ENCODE measurements at places on chromosomes 13 and 19.

DNA sequence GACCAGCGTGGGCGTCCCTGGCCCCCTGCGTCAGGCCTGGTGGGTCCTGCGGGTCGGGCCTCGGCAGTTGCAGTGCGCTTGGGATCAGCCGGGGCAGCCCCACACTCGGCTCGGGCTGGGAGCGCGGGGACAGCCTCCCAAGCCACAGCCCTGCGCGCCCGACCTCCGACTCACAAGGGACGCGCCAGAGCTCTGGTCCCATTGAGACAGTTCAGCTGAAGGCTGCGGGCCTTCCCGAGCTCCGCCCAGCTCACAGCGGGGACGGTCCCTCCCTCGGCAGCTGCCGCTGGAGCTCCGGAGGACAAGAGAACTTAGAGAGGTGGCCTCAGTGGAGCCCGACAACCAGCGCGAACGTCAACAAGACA is 45.7 kb upstream of the ZNF730 start:
- DNase-seq = no peak

DNA sequence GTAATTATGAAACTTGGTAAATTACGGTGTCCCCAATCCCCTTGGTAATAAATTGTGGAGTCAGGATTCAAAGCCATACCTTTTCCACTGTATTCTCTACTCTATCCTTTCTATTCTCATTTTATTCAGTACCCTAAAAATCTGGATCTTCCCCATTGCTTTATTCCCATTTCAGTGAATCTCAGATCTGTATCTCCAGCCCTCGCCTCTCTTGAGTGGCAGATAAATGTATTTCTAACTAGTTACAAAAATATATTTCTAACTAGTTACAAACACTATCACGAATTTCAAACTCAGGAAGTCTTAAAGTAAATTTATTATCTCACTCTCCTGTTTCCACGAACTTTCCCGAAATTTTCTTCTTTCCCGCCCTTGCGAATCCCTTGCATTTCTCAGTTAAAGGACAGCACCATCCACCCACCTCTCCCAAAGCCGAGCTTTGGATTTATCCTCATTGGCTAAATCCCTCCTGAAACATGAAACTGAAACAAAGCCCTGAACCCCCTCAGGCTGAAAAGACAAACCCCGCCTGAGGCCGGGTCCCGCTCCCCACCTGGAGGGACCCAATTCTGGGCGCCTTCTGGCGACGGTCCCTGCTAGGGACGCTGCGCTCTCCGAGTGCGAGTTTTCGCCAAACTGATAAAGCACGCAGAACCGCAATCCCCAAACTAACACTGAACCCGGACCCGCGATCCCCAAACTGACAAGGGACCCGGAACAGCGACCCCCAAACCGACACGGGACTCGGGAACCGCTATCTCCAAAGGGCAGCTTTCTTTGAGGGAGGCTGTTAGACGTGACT is 164.3 kb upstream of the PABPC3 start:
- DNase-seq = no peak

GRCh38 chr19:51034704-51035103 is at the start of gene KLK12:
TSS of gene KLK12 (minus strand) at chr19:51035002. CDS start at chr19:51034621, 381 bp downstream.
- no peak for DNase-seq

DNA sequence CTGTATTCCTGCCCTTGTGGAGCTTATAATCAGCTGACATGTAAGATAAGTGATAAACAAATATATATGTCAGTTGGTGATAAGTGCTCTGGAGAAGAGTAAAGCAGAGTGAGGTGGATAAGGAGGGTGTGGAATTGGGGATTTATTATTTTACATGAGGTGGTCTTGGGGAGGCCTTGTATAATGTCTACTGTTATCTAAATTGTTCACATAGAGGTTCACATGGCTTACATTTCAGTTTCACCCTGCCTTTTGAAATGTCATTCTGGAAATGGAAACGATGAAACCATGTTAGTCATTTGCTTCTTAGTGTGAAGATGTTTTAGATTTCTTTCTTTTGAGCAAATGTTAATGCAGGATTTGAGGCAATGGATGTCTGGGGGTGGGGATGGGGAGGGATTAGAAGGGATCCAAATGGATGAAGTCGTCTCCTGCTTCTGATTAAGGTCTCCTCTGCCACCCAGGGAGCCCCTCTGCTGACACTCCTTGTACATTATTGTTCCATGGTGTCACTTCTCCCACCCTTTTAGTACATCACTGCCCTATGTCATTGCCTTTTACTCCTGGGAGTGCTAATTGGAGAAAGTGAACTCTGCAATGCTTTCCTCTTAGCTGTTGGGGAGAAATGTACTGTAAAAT is 14.0 kb downstream of the B3GLCT start:
- no peak for DNase-seq

GRCh38 chr19:50312967-50313811 is 16.0 kb downstream of the KCNC3 start:
- no peak for DNase-seq

DNA sequence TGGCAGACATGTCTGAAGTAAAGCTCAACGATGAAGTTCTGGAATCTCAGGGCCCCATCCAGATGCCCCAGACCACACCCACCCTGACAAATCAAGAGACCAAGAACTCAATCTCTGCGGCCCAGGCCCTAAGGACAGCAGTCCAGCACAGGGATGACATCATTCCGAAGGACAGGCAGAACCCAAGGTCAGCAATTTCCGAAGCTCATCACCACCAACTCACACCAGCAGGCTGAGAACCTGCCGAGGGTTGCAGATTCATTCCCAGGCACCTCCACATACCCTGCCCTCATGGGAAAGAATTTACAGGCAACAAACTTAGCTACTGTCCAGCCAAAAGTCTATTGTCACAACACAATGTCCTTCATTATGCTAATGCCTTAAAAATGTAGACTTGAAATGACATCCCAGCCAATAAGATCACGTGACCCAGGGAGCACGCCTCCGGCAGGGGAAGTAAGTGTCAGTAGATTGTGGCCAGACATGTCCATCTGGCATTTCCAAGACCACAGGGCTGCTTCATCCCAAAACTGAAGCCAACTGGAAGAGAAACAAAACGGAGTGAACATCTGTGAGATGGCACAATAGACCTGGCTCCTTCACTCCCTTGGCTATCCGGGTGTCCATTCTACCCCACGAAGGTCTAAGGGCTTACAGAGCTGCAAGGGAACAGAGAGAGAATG is 98.8 kb downstream of the CRYL1 start:
- DNase-seq = no peak

All from endothelial cell of umbilical vein (primary cell).